Stimulated activated CD4-positive, alpha-beta T cell treated with anti-CD3 and anti-CD28 coated beads, Interleukin-2, amount 100 ng/mL, for 48 hours (primary cell): ENCODE measurements at places on chromosomes 4 and X.

DNA sequence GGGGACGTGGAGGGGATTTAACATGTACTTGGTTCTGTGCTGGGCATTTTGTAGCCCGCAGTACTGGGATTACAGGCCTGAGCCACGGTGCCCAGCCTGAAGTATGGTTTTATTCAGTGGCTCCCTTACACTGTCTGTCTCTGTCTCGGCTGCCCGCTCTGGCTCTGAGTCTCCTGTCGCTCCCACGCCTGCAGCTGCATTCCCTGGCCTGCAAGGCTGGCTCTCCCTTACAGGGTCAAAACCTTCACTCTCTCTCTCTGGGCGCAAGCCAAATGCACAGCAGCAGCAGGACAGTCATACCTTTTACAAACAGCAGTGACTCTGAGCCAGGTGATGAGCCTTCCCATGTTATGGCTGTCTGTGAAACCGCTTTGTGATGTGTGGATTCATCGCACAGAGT is 72.1 kb downstream of the HTRA3 start:
- no peak for DNase-seq

DNA sequence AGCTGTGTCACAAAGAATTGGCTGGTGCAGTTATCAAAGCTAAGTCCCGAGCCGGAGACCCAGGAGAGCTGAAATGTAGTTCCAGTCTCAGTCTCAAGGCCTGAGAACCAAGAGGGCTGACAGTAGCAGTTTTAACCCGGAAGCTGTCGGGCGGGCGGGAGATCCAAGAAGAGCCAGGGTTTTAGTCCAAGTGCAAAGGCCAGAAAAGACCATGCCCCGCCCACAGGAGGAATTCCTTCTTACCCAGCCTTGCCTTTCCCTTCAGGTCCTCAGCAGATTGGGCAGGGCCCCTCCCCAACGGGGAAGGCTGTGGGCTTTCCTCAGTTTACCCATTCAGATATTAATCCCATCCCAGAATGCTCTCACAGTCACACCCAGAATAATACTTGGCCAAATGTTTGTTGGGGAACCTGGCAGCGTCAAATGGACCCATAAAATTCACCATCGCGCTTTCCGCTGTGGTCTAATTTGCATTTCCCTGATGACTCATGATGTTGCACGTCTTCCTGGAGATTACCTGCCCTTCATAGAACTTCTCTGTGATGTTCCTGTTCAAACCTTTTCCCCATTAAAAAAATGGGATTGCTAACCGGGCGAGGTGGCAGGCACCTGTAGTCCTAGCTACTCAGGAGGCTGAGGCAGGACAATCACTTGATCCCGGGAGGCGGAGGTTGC is 16.2 kb downstream of the MAEA start:
- DNase-seq, result no peak

DNA sequence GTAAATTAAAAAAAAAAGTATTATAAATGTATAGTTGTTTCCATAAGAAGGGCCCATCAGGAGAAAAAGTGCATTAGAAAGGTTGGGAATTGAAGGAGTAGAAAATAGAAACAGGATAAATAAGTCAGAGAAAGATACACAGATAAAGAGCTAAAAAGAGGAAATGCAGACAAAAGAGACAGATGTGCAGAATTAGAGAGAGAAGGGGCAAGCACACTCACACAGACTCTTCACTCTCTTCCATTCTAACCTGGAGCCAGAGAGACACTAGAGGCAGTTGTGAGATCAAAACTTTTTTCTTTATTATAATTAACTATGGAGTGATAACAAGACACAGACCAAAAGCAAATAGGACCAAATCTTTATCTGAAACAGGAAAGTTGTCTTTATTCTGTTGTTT is 134.1 kb downstream of the CEP135 start:
- DNase-seq, result no peak

- no peak for DNase-seq
These were observed 993.1 kb downstream of the RPA4 start for GRCh38 chrX:97876697-97877407.

DNA sequence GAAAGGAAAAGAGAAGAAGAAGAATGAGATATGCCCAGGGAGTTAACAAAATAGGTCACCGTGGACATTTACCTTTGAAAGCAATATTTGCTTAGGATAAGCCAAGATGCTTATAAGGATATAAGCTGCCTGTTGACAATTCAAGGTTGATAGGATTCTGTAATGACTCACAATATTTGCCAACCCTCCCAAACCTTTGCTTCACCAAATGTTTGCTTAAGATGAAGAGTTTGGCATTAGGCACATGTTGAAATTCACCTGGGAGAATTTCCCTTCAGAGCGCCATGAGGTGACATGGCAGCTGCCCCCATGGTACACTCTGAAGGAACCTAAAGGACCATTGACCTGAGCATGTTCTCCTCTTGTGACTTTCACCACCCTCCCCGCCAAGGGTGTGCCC is 4.6 kb downstream of the PALLD start:
- DNase-seq, result no peak

DNA sequence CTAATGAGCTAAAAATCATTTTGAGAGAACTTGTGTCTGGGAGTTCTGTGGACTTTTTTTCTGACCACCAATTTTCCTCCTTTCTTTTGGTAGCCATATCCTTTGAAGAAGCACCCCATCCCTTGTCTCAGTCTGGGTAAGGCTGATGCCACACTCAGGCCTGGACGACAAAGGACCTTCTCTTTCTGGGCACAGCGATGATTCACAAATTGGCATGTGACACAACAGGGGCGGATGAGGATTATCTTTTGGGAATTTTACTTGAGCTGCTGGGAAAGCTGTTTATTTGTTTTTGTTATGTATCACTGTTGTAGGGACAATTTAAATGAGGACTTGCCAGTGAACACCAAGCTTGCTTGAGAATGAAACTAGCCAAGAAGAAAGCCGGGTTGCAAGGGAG is 233.4 kb upstream of the HAND2 start:
- no peak for DNase-seq

DNA sequence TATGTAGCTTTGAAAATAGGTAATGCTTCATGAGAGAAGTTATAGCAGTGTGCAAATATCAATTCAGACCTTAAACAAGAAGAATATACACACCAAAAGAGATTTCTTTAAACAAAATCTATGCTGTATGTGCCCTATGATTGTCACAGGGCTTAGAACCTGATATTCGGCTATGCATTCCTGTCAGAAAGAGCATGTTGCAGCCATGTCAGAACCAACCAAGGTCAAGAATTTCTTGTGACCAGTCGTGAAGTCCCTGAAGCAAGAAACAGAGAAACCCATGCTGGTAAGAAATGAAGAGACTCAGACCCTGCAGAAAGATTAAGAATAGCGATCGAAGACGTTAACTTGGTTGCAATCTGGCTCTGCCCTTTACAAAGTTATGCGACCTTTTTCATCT is 210.3 kb upstream of the SPIN4 start:
- no peak for DNase-seq

- DNase-seq, result no peak
These were observed 101.6 kb downstream of the NPNT start for GRCh38 chr4:105996845-105997244.

DNA sequence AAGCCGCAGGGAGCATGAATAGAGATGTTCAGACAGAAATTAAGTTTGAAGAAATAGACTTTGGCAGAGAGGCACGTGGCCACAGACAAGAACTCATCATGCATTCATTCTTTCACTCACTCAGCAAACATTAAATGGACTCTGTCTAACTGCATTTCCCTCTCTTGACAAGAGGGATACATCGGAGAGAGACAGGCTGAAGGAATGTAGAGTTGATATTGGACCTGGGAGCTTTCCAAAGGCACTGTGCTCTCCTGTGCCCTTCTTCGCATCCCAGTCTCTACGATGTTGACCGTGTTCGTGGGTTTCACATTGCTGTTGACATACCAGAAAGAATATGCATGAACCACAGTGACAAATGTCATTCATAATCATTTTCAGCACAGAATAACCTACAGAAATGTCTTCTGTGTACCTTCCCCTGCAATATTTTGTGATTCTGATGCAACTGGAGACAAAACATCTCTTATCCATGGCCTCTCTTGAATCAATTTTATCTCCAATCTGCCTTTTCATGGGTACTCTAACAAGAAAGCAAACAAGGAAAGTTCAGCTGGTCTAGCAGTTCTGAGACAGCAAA is 34.7 kb upstream of the CD99 start:
- DNase-seq, result no peak

DNA sequence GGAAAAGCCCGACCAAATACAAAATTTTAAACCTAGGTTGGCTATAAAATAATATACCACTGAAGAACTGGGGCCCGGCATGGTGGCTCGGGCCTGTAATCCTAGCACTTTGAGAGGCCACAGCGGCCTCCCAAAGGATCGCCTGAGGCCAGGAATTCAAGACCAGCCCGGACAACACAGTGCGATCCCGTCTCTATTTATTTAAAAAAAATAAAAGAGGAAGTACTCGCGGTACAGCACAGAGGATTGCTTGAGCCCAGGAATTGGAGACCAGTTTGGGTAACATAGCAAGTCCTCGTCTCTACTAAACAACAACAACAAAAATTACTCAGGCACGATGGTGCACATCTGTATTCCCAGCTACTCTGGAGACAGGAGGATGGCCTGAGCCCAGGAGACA is 44.8 kb upstream of the CDKN2AIP start:
- no peak for DNase-seq

GRCh38 chrX:14300376-14300775 is 229.0 kb upstream of the GLRA2 start:
- DNase-seq, result no peak

- DNase-seq, result no peak
These were observed 630.8 kb upstream of the INTU start for GRCh38 chr4:127001933-127002332.

GRCh38 chr4:98446499-98447375 is 185.6 kb downstream of the RAP1GDS1 start:
- DNase-seq, result peak; percentile 34

DNA sequence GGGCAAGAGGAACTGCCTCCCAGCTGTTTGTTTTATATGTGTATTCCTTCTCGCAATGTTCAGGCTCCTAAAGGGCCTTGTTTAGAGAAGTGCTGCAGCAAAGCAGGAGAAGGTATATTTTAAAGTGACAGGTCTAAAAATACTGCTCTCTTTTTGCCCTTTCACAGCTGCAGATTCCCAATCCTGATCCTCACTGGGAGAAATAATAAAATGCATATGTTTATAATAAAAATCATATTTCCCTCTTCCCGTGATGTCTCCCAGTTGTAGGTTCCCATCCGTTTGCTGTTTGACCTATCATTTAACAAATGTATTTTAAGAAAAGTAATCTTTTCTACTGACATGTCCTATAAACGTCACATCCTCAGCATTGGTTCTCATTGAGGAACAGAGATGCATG is 62.7 kb upstream of the GPC4 start:
- DNase-seq, result no peak

DNA sequence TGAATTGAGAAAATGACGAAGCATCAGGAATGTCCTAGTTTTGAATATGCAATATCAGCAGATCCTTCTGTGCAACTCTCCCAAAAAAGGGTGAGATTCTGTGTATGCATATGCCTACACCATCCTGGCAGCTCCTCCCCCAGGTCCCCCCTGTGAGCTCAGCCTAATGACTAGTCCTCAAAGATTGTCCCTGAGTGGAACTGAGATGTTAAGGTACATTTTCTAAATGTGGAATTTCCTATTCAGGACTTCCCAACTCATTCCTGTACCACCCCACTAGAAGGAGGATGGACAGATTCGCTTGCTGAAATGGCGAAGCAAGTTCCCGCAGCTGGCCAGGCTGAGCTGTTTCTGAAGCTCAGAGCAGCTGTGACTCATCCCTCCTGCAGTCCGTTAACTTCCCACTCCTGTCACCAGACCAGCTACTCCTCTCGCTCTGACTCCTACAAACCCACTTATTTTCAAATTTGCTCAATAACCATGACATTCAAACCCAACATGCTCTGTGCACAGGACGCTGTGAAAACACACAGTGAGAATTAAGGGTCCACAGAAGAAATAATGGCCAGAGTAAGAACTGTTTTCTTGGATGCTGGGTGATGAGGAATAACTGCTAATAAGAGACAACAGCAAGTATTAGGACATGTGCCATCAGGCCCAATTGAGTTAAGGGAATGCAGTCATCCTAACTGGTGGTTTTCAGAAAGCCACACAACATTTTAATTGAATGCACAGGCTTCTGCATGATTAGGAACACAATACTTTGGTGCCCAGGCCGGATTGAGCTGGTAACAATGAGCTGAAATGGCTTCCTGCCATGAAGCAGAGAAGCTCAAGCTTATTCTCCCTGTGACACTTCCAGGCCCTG is 40.0 kb upstream of the IRF2 start:
- peak; percentile 65 for DNase-seq

- DNase-seq, result no peak
These were observed 51.0 kb upstream of the RASGEF1B start for GRCh38 chr4:81522711-81523110.

DNA sequence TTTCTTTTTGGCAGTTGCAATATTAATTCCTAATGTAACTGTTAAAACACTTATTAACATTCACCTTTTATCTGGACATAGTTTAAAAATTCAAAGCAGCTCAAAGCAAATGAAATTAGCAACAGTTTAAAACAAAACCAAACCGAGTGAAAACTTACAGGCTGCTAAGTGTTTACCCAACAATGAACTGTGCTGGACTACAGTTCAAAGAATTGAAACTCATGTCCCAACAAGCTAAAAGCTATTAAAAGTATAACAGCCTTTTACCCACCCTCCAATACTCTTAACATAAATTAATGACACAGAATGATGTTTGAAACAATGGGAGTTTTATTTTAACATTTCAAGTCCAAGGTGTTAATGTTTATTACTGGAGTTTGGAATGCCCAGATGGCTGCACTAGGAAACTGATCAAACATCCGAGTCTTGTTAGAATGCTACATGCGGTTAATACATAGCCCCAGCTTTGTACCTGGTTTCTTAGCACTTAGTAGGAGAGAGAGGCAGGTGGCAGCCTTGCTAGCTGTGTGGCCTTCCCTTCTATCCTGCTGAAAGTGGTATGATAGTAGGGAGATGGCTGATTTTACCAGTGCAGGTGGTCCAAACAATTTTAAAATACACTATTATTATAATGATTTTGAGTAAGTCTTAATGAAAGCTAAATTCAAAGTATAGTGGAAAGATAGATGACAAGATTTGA is 21.1 kb upstream of the FRYL start:
- DNase-seq, result no peak

DNA sequence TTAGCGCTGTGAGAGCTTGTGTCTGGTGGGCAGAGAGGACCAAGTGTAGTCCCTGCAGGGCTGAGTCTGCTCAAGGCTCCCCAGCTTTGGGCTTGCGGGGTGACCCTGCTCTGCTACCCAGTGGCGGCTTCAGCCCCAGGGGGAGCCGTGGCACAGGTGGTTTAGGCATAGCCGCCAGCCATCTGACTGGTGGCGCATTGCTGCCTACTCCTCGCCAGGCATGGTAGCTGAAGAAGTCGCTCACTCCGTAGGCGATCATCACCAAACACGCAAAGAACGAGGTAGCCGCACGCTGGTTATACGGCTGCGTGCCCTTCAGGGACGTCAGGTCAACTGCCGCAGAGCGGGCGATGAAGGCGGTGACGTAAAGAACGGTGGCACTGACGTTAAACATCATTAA is 180.7 kb upstream of the DIPK2B start:
- DNase-seq, result no peak

- DNase-seq, result no peak
These were observed 146.8 kb downstream of the PTTG2 start for GRCh38 chr4:38106886-38107514.

- DNase-seq, result no peak
These were observed 25.5 kb downstream of the BBS12 start for GRCh38 chr4:122758033-122758432.

- no peak for DNase-seq
These were observed 8.3 kb downstream of the RPS4X start for GRCh38 chrX:72268597-72269365.
